ENCODE measurements at places on chromosomes 3 and 15.

- DNase-seq = no peak
These were observed 247.7 kb downstream of the VGLL3 start for GRCh38 chr3:86743233-86743632.

DNA sequence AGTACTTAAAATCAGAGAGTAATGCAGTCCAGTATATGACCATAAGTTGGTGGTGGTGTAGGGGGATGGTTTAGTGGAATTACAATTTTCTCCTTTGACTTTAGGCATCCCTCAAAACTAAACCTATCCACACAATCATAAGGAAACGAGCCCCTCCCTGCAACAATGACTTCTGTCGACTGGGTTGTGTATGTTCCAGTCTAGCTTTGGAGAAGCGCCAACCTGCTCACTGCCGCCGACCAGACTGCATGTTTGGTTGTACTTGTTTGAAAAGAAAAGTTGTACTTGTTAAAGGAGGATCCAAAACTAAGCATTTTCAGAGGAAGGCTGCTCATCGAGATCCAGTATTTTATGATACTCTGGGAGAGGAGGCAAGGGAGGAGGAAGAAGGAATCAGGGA is 52.8 kb downstream of the MGA start:
- no peak for DNase-seq

GRCh38 chr3:119352034-119352609 is 57.9 kb downstream of the ARHGAP31 start:
- DNase-seq = peak; percentile 28

GRCh38 chr3:185065059-185065458 is 87.8 kb downstream of the C3orf70 start:
- no peak for DNase-seq

DNA sequence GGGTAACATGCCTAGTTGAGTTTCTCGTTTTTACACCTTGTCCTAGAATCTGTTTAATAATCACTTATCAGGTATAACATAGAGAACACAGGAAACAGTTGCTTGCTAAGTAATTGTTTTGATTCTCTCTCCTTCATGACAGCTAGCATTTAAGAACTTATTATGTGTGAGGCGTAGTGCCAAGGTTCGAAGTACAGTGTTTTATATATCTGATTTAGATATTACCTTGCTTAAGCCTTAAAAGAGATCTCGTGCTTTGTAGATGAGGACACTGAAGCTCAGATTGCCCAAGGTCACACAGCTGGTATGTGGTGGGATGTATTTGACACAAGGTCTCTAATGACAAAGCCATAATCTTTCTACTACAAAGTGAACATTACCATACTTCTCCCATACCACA is 29.0 kb upstream of the IFT57 start:
- no peak for DNase-seq

DNA sequence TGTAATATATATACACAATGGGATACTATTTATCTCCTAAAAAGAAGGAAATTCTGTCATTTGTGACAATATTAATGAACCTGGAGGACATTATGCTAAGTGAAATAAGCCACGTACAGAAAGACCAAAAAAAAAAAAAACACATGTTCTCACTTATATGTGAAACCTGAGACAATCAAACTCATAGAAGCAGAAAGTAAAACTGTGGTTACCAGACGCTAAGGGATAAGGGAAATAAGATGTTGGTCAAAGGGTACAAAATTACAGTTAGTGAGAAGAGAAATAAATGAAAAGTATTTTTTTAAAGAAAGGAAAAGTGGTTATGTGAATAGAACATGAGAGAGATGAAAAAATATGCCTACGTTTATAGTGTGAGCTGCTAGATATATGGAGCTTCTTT is 101.1 kb downstream of the CPNE4 start:
- DNase-seq = no peak

GRCh38 chr15:29690765-29691475 is 131.3 kb downstream of the TJP1 start:
- no peak for DNase-seq

GRCh38 chr3:116059421-116060096 is 385.7 kb downstream of the LSAMP start:
- no peak for DNase-seq

- peak; percentile 7 for DNase-seq
These were observed 96.5 kb downstream of the FSIP1 start for GRCh38 chr15:39685999-39686613.

- no peak for DNase-seq
These were observed at the start of gene XIRP1 for GRCh38 chr3:39192490-39193092. XIRP1 (minus strand) TSS chr3:39192595; CDS start chr3:39189445, 3,150 bp downstream.

GRCh38 chr3:134407239-134407625 is 33.0 kb upstream of the AMOTL2 start:
- no peak for DNase-seq

GRCh38 chr3:56862352-56863062 is 60.8 kb upstream of the ARHGEF3 start:
- DNase-seq = no peak

- DNase-seq = no peak
These were observed 32.8 kb downstream of the KAT2B start for GRCh38 chr3:20073068-20073467.

GRCh38 chr3:89108291-89108550 is 800 bp downstream of the EPHA3 start:
- no peak for DNase-seq

DNA sequence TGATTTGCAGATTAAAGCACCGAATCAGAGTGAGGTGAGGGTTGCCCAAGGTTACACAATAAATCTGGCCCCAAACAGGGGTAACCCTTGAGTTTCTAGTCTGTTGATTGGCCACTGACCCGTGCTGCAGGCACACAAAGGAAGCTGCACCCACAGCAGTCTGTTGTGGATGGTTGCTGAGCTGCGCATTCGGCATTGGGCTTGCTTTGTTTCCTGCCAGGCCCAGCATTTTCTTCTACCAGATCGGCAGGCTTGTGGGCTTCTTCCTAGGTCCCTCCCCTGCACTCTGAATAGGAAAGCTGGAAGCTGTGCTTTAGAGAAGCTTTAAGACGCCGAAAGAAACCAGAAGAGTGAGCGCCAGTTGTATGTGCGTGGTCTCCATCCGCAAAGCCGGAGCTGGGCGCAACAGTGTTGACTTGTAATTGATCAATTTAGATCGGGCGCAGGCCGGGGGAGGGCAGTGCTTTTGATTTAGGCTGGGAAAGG is 12.1 kb downstream of the B3GNT5 start:
- no peak for DNase-seq

DNA sequence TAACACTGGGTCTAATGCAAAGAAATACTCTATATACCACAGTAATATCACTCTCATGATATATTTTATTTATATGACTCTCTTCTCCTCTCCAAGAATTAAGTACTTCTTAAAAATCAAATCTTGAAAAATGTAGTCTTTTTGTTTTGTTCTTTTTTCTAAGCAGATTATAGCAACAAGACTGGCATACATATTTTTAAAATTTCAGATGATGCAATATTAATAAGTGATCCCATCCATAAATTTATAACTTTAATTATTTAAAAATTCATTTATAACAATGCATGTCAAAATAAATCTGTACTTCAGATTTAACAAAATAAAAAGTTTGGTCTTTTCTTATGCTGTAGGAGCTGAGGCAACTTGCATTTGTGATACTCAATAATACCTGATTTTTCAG is 95.0 kb upstream of the NEDD4 start:
- DNase-seq = no peak

- DNase-seq = no peak
These were observed 9.9 kb downstream of the MYD88 start for GRCh38 chr3:38148311-38148882.

- no peak for DNase-seq
These were observed 23.3 kb downstream of the CCDC13 start for GRCh38 chr3:42749753-42750231.

DNA sequence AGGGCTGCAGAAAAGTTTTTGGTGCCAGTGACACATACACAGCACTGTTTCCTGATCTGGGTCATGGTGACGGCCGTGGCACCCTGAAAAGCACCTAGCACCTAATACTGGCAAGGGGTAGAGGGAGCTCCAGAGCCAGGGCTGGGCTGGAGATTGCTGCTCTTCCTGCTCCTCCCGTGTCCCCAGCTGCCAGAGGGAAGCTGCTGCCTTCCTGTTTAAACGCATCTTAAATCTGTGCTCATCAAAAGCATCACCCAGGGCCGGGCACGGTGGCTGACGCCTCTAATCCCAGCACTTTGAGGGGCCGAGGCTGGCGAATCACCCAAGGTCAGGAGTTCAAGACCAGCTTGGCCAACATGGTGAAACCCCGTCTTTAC is 156.7 kb upstream of the MEF2A start:
- no peak for DNase-seq

DNA sequence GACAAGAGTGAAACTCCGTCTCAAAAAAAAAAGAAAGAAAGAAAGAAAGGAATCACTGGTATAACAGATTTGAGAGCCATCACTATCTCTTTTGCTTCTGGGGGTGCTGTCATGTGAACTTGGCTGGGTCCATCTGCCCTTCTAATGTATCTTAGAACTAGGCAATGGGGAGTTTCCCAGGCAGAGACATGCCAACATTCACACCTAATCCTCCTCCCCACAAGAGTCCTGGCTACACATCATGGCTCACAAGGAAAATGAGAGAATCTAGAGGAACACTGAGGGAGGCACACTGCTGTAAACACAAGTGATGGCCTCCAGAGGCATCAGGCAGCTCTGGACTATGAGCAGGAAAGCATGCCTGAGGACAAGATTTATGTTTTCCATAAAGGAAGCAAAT is 67.8 kb upstream of the PPP2R3A start:
- DNase-seq = no peak

- DNase-seq = no peak
These were observed 4.3 kb upstream of the FNDC3B start for GRCh38 chr3:172034786-172035685.

- DNase-seq = no peak
These were observed 266.9 kb upstream of the STT3B start for GRCh38 chr3:31265646-31266428.

- no peak for DNase-seq
These were observed 41.3 kb upstream of the CORO2B start for GRCh38 chr15:68537506-68537905.

DNA sequence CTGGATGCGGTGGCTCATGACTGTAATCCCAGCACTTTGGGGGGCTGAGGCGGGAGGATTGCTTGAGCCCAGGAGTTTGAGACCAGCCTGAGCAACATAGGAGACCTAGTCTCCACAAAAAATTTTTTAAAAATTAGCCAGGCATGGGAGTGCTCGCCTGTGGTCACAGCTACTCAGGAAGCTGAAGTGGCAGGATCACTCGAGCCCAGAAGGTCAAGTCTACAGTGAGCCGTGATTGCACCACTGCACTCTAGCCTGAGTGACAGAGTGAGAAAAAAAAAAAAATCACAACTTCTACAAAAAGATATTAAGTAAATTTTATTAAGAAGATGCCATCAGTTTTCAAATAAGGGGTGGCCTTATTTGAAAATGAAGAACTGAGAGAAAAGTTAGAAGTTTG is 11.9 kb upstream of the PLA2G4D start:
- DNase-seq = no peak

- no peak for DNase-seq
These were observed 196.8 kb upstream of the RORA start for GRCh38 chr15:61425934-61426333.

- no peak for DNase-seq
These were observed 7.3 kb downstream of the GTF2E1 start for GRCh38 chr3:120749843-120750242.

GRCh38 chr3:119380697-119381096 is 82.7 kb downstream of the TMEM39A start:
- no peak for DNase-seq

- no peak for DNase-seq
These were observed 30.5 kb downstream of the GYG1 start for GRCh38 chr3:149021830-149022229.

GRCh38 chr3:65776081-65776480 is 262.6 kb downstream of the MAGI1 start:
- DNase-seq = no peak

DNA sequence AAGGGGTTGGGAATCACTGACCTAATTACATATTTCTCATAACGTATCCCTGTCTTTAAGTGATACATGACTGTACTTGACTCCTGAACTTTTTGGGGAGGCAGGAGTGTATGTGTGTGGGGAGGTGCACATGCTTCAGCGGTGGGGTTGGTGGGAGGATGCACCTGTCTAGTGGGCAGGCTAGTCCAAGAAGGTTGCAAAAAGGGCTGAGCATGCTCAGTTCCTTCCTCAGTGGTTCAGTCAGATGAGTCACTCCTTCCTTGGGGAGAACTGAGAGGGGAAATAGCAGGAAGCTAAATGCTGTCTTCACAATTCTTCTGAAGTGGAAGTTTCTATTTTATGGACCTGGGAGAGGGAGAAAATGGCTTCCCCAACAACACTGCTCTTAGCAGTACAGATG is 24.6 kb upstream of the AP4E1 start:
- DNase-seq = no peak

- no peak for DNase-seq
These were observed 18.5 kb downstream of the PAQR9 start for GRCh38 chr3:142945023-142945422.

DNA sequence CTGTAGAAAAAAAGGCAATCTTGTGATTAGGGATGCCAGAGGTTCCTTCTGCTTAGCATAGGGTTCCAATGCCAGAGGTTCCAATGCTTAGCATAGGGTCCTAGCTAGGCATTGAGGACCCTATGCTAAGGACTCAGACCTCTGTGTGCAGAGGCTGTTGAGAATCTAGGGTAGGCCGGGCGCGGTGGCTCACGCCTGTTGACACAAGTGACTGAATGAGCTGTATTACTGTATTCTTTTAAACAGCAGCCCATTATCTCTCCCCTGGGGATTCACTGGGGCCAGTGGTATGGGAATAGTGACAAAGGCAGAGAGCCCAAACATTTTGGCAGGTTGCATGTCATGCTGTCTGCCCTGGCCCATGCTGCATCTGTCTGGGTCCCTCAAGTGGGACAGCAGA is 16.2 kb downstream of the PAK6 start:
- DNase-seq = no peak

DNA sequence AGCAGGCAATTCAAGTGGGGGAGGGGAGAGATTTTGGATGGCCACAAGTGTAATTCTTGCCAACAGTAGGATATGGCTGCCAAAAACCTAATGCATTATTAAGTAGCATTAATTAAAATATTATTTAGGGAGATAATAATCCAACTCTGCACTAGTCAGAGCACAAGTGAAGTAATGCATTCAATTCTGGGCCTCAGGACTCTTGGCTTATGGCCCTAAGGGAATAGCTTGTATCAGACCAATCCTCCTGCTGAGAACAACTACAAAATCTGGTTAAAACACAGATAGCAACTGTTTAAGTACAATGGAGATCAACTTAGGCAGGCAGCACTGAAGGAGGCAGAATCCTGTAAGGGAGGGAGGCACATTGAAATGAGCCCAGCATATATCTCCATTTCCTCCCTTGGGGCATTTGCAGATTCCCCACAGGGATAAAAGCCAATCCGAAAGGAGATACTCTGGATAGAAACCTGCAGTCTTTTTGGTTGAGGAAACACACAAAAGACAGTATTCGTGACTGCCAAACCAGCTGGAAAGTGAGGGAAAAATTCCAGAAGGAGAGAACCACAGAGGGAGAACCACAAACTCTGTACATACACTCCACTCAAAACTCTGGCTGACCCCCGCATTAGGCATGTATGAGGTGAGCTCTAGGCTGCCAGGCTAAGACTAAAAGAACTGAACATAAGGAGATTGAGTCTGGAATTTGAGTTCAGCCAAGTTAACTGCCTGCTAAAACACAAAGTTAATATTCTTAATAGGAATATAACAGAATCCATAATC is 57.4 kb downstream of the ETFA start:
- no peak for DNase-seq

GRCh38 chr3:138078901-138079344 is 36.5 kb downstream of the DZIP1L start:
- DNase-seq = no peak

Measured in stimulated activated CD4-positive, alpha-beta T cell treated with anti-CD3 and anti-CD28 coated beads, Interleukin-12 subunit alpha, Interleukin-12 subunit beta, amount 100 ng/mL, for 24 hours (primary cell).